ENCODE measurements at places on chromosomes 5 and 9. TPM values are rescaled to one million over a fixed set of nuclear protein-coding genes. Genes with fewer than 3 reads are reported as not detected.

LCN1 gene
- not detected for polyA plus RNA-seq

GRCh38 chr5:73395256-73395655 lies 53.3 kb downstream of the FOXD1 start:
- DNase-seq: no peak

- no peak for DNase-seq
Observed at GRCh38 chr9:20355022-20355421, 267.3 kb downstream of the MLLT3 start.

DNA sequence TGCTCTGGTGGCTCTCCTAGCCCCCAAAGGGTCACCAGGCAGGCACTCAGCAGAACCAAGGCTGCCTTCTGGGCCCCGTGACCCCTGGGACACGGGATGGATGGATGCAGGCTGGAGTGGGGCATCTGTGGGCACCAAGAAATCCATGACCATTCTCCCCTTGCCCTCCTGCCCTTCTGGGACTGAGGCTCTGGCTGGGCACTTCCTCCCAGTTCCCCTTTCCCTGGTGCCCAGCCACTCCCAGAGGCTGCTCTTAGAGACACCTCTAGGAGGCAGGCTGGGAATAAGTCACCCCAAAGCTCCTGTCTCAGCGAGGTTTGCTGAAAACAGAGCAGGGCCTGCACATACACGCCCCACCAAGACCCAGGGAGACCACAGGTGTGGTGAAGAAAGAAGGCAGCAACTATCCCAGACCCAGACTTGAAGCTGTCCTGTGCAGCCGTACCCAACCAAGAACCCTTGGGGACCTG lies 943 bp downstream of the STING1 start:
- no peak for DNase-seq

DNA sequence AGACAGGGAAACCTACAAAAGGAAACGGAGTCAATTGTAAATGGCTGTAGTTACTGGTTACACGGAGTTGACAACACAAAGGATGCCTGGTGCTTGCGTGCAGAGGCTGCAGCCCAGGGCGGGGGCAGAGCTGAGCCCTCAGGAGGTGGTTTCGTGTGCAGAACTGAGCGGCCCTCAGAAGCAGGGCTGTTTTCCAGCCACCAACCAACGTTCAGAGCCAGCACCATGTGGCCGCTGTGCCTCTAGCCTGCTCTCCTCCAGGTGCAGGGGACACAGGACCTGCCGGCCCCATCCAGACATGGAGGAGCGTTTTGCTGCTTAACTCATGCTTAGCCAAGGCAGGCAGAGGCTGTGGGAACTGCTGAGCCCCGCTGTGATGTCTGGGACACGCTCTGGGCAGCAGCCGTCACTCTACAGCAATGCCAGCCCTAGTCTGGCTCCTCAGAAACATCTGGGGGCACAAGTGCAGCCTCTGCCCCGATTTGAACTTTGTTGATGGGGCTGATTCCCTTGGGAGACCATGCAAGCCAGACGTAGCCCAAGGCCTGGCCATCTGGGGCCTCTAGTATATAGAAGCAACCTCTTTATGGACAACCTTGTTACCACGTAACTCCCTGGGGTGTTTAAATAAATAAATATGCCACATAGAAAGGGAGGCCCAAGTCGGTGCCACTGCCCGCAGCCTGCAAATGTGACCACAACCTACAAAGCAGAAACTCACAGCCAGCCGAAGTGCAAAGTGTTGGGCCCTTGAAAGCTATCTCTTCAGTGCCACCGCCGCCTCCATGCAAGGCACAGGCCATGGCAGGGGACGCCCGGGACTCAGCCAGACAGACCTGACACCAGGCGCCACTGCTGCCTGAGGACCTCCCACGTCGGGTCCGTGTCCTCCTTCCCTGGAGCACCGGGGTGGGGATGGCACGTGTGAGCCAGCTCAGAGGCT lies 42.1 kb downstream of the NKD2 start:
- no peak for DNase-seq

WWC1 gene
- polyA plus RNA-seq: 80.0 TPM

- DNase-seq: peak; percentile 14
Observed at GRCh38 chr5:32559411-32559810, 25.9 kb upstream of the SUB1 start.

DNA sequence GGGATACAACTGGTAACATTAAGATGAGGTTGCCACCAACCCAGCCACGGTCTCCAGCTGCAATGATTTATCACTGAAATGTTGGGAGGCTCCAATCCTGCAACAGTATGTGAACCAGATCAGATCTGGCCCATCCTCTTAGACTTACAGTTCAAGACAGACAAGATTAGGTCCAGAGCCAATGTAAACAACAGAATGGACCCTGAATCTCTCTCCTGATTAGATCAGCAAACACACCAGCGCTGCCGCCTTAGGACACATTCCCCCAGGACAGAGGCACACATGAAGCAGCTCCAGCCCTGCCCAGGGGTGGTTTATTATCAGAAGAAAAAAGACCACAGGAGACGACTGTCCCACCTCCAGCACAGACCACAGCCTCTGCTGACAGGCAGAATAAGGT lies 82.1 kb downstream of the SLIT3 start:
- DNase-seq: no peak

THBS4 gene
- polyA plus RNA-seq: 17.7 TPM

PCDHGA4 gene
- polyA plus RNA-seq: 2.6 TPM

- no peak for DNase-seq
Observed at GRCh38 chr5:35345222-35345621, 114.9 kb upstream of the PRLR start.

DNA sequence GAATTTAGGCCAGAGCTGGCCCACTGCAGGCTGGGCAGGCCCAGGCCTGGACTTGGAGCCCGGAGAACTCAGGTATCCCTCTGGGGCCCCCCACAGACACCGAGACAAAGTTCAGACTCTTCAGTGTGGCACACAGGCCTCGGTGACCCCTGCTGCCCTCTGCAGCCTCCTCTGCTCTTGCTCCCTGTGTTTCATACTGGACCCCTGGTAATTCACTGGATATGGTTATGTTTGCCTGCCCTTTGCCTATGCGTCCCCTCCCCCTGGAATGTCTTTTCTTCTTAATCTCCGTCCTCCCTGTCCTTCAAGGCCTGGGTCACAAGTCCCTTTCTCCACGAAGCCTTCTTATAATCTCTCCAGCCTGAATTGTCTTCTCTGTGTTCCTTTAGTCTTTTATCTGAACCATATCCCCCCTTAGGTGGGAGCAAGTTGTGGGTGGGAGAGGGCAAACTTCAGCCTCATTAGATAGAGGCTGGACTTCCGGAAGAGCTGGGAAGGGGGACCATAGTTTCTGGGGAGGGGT lies 30.1 kb downstream of the GSN start:
- DNase-seq: no peak

PCDHB11 gene
- 4.4 TPM for polyA plus RNA-seq

SV2C gene
- polyA plus RNA-seq: 0.08 TPM

PCDHGA5 gene
- 2.7 TPM for polyA plus RNA-seq

DNA sequence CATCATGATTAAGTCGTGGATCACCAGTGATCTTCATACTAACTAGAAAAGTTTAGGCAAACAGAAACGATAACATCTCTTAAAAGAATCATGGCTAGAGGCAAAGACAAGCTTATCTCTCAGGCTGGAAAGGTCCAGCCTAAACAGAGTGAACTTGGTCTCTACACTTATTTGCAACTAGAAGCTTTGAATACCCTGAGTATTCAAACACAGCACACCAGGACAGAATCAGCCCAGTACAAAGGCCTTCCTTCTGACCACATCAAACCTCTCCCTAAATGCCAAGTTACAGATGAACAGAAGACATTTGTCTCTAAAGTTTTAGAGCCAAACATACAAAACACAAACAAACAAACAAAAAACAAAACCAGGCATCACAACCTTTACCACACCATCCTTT lies 57.2 kb downstream of the ELAVL2 start:
- DNase-seq: no peak

HNRNPAB gene
- 163 TPM for polyA plus RNA-seq

DNA sequence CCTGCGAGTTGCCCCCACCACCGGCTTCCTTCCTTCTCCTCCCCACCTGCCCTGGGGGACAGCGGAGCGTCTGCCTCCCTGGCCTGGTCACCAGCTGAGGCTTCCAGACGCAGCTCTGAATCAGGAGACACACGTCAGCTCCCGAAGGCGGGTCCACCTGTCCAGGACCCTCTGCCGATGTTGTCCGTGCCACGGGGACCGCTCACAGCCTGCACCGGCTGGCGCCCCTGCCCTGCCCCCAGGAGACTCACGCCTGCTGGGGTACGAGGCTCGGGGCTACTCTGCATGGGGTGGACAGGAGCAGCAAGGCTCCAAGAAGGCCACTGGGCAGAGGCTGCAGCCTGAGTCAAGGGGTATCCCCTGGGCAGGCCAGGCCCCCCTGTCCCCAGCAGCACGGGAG lies 1.9 kb upstream of the CCDC187 start:
- DNase-seq: no peak

GRCh38 chr9:106587042-106587441 lies 275.9 kb upstream of the ZNF462 start:
- DNase-seq: no peak

TERT gene
- polyA plus RNA-seq: 0.33 TPM

DNA sequence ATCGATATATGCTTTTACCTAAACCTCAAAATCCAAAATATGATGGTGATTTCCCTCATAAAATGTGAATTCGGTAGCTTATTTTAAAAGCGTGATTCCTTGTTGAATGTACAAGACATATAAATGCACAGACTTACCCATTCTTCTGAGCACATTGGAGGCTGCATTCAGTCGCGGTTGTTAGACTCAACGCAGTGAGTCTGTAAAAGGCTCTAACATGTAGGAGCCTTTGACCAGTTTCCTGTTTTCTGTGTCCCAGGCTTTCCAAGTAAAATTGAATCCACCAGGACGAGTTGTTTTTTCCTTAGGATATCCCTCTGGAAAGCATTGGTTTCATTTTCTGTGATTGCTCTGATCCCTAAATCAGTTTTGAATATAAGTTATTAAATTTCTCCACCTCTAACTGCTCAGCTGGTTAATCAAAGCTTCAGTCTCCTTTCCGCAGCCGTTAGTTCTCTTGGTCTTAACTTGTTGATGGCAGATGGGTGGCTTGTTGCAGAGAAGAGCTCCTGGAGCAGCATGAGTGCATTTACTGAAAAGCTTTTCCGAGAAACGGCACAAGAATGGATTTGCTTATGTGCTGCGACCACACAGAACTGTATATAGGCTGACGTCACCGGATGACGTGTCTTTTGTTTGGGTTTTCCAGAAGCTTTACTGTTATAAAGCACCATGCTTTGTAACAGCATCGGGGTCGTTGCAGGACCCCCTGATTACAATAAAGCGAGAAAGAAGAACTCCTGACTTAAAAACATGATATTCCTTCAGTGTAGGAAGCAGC lies at the start of gene LRRTM2:
LRRTM2 (minus strand) TSS at position 565 of the 781 bp plus-strand sequence; CDS start at position 141, 424 bp downstream.
- peak; percentile 56 for DNase-seq

GMCL2 gene
- not detected for polyA plus RNA-seq

TMEFF1 gene
- polyA plus RNA-seq: 5.5 TPM

KIF24 gene
- 9.2 TPM for polyA plus RNA-seq

GRCh38 chr5:26579712-26580111 lies 458.7 kb downstream of the CDH9 start:
- no peak for DNase-seq

EPB41L4A gene
- polyA plus RNA-seq: 30.8 TPM
